Tibial artery (tissue), 4 donors: ENCODE measurements at places on chromosomes 16 and 17.

DNA sequence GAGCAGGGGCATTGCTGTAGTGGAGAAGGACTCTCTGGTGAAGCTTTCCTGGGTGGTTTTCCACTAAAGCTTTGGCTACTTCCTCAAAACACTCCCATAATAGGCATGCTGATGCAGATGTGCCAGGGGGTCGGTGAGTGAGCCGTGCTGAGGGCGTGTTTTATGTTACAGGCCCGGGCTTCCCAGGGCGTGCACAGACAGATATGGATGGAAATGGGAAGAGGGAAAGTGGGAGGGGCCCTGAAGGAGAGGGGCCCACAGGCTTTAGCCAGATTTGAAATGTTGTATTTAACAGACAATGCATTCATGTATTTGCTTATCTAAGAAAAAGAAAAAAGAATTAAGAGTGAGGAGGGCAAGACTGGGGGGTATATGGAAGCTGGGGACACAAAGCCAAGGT, 56.3 kb downstream of the IL21R start:
- no peaks in the 10 kb centered on the region for H3K4me1 ChIP-seq
- no peak for DNase-seq
- H3K27me3 ChIP-seq: no peaks in the 10 kb centered on the region

DNA sequence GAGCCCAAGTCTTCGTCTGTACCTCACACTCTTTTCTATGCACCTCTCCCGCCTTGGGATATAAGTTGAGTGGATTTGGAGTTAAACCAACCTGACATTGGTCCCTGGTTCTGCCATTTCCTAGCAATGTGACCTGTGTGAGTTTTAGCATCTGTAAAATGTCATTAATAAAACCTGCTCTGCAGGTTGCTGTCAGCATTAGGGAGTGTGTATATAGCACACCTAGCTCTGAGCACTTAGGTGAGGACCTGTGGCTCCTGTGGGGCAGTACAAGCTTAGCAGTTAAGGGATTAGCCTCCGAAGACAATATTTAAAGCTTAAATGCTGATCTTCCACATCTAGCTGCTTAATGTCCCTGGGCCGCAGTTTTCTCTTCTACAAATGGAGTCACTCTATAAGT, 248.0 kb downstream of the TMEM114 start:
- H3K27me3 ChIP-seq: no peaks in the 10 kb centered on the region
- no peak for DNase-seq
- H3K4me1 ChIP-seq: no peaks in the 10 kb centered on the region
- H3K27ac ChIP-seq: no peak overlapping the region
- H3K4me3 ChIP-seq: no peak overlapping the region

DNA sequence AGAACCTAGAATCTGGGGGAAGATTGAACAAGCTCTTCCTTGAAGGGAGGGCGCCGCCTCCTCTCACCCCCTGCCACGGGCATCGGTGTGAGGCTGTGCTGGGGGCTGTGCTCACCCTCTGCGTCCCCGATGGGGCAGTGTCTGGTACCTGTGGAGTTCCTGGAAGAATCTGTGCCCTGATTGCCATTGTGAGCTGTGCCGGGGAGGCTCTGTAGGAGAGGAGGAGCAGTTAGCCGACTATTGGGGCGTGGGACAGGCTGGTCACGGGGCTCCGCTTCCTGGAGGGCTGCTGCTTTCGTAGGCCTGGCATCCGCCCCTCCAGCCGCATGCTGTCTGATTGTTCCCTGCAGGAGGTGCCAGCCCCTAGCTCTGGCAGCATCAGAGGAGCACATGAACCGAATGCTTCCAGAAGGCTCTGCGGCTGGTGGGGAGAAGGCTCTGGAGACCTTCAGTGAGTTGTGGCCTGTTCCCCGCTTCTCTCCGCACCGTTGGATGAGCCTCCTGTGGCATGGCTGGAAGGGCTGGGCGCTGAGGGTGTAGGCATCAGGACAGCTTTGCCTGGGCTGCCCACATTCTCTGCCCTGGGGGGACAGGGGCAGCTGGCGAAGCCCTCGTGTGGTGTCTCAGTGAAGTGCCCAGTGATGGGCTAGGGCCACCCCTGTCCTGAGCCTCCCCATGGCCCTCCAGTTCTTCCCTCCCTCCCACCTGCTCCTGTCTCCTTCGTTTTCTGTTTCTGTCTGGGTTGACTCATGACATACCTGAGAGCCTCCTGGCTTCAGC, 86.9 kb downstream of the SEC14L1 start:
- no peaks in the 10 kb centered on the region for H3K27me3 ChIP-seq
- no peak overlapping the region for H3K4me3 ChIP-seq
- no peak overlapping the region for H3K27ac ChIP-seq
- no peaks in the 10 kb centered on the region for H3K36me3 ChIP-seq
- DNase-seq: no peak

DNA sequence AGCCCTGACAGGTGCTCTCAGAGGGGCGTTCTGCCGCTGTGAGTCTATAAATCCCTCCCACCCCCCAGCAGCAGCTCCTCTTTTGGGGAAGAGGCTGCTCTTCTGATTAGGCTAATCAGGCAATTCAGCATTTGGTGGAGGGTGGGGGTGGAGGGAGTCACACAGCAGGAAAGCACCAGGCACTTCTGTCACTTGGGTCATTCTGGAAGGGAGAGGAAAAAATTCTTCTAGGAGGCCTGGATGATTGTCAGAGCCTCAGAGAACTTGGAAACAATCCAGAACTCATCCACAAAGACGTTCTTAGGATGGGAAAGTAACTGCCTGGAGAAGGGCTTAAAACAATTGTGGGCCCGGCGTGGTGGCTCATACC, 7.3 kb upstream of the SSTR2 start:
- no peaks in the 10 kb centered on the region for H3K27me3 ChIP-seq
- no peak overlapping the region for H3K27ac ChIP-seq
- H3K36me3 ChIP-seq: no peaks in the 10 kb centered on the region
- DNase-seq: no peak
- H3K4me3 ChIP-seq: no peak overlapping the region

DNA sequence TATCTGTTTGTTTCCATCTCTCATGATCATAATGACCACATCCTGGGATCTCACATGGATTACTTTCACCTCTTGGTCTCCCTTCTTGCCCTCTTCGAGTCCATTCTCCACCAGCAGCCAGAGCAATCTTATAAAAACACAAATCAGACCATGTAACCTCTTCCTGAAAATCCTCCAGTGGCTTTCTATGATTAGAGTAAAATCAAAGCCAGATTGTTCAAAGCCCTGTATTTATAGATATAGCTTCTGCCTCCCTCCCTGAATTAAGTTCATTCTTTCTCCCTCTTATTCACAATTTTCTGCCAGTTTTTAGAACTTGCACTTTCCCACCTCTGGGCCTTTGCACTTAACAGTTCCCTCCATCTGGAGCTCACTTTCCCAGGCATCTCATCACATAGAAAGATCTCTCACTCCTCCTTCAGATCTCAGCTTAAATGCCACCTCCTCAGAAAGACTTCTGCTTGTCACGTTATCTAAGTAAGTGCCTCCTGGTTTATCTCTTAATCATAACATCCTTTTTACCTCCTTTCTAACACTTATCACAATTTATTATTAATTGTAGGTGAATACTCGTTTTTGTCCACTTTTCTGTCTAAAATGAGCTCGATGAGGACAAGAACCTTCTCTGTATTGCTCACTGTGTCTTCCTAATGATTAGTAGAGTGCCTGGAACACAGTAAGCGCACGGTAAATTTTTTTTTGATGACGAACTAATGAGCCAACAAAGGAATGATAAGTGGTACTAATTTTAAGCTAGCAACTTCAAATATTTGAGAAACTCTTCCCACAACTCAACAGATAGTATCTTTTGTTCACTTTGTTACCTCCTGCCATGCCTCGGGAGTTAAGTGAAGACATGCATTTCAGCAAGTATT, 80.5 kb downstream of the CYB561 start:
- no peak overlapping the region for H3K4me3 ChIP-seq
- H3K4me1 ChIP-seq: no peaks in the 10 kb centered on the region
- H3K27ac ChIP-seq: no peak overlapping the region
- H3K27me3 ChIP-seq: no peaks in the 10 kb centered on the region
- no peaks in the 10 kb centered on the region for H3K36me3 ChIP-seq
- DNase-seq: no peak

GRCh38 chr17:77853191-77853977, 105.1 kb upstream of the TNRC6C start:
- DNase-seq: no peak
- no peak overlapping the region for H3K27ac ChIP-seq
- H3K4me3 ChIP-seq: no peak overlapping the region
- no peaks in the 10 kb centered on the region for H3K4me1 ChIP-seq

DNA sequence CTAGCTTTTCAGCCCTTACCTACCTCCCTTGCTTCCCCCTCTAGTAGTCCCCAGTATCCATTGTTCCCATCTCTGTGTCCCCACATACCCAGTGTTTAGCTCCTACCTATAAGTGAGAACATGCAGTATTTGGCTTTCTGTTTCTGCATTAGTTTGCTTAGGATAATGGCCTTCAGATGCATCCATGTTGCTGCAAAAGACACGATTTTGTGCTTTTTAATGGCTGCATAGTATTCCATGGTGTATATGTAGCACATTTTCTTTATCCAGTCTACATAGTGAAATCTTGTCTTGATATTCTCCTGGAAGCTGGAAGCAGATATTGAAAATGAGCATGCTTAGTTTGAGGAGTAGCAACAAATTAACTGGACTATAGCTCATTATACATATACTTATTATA, 45.7 kb upstream of the TANC2 start:
- no peak for DNase-seq
- no peak overlapping the region for H3K4me3 ChIP-seq
- H3K27me3 ChIP-seq: no peaks in the 10 kb centered on the region
- no peak overlapping the region for H3K27ac ChIP-seq
- no peaks in the 10 kb centered on the region for H3K36me3 ChIP-seq
- no peaks in the 10 kb centered on the region for H3K4me1 ChIP-seq

- no peak overlapping the region for H3K27ac ChIP-seq
- H3K36me3 ChIP-seq: no peaks in the 10 kb centered on the region
- no peaks in the 10 kb centered on the region for H3K27me3 ChIP-seq
- peaks cover 94% of the 10 kb centered on the region for H3K4me1 ChIP-seq
These were observed 33.5 kb downstream of the KANSL1 start for GRCh38 chr17:46159686-46160085.

- no peak overlapping the region for H3K27ac ChIP-seq
- H3K36me3 ChIP-seq: no peaks in the 10 kb centered on the region
- no peak for DNase-seq
- H3K4me1 ChIP-seq: no peaks in the 10 kb centered on the region
- H3K27me3 ChIP-seq: no peaks in the 10 kb centered on the region
These were observed 9.6 kb upstream of the EIF1 start for GRCh38 chr17:41678907-41679739.
